Fibroblast of skin of back (primary cell): ENCODE measurements at places on chromosomes 13 and 19.

- no peak for DNase-seq
Observed at GRCh38 chr13:94335761-94336526, 143.5 kb downstream of the DCT start.

DNA sequence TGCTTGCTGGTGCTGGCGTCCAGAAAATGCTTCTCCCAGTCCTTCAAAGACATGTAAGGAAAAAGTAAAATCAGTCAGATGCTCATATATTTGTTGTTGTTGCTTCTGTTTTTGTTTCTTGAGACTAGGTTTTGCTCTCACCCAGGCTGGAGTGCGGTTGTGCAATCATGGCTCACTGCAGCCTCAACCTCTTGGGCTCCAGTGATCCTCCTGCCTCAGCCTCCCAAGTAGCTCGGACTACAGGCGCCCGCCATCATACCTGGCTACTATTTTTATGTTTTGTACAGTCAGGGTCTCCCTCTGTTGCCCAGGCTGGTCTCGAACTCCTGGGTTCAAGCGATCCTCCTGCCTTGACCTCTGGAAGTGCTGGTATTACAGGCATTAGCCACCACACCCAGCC is 11.0 kb upstream of the EPS15L1 start:
- DNase-seq: no peak

DNA sequence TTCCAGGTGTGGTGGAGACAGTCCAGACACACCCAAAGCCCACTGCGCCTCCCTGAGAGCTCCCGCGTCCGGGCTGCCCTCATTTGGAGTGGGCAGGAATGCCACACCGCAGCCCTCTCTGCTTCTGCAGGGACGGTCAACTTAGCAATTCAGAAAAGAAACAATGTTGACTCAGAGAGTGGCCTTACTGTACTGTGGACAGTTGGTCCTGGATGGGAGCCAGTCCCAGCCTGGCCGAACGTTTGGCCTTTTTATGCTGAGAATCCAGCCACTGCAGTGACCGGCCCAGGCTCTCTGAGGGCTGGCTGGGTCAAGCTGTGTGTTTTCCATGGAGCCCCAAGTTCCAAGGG is 7.2 kb downstream of the GAS6 start:
- no peak for DNase-seq

DNA sequence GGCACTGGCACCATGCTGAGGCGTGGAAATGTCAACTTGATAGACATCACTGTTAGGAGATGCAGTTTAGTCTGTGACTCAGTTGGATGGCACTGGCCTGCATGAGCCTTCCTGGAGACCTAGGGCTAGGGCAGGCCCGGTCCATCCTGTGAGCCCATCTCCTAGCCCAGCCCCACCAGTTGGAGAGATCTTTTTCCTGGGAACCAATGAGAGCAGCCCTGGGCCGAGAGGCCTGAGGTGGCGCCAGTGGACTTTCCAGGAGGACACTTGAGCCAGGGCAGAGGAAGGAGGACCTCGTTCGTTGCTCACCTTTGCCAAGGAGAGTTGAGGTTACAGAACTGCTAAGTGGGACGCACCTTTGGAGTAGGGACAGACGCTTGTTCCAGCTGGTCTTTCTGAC is 100.5 kb upstream of the TEX29 start:
- DNase-seq: no peak

- peak; percentile 30 for DNase-seq
Observed at GRCh38 chr19:28519952-28520861, 692.7 kb downstream of the UQCRFS1 start.

- no peak for DNase-seq
Observed at GRCh38 chr19:41193430-41194156, 574 bp downstream of the CYP2S1 start.

DNA sequence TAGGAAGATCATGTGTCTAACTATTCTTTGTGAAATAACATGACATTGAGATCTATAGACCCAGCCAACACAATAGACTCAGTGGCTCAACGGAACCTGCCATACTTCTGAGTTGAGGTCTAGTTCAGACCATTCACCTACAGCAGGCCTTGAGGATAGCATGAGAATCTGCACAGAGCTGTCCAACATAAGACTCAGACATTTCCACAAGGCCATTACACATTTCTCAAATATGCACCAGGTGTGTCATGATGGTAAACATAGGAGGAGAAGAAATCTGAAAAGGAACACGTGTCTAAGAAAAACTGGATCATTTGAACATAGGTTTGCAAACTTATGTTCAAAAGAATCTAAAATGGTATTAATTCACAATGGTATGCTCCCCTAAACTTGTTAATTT is 421.4 kb downstream of the SLITRK6 start:
- DNase-seq: no peak
